ENCODE measurements at places on chromosomes 7 and 10.

- DNase-seq = no peak
Measured at GRCh38 chr10:88652616-88653015, 11.6 kb upstream of the LIPF start.

DNA sequence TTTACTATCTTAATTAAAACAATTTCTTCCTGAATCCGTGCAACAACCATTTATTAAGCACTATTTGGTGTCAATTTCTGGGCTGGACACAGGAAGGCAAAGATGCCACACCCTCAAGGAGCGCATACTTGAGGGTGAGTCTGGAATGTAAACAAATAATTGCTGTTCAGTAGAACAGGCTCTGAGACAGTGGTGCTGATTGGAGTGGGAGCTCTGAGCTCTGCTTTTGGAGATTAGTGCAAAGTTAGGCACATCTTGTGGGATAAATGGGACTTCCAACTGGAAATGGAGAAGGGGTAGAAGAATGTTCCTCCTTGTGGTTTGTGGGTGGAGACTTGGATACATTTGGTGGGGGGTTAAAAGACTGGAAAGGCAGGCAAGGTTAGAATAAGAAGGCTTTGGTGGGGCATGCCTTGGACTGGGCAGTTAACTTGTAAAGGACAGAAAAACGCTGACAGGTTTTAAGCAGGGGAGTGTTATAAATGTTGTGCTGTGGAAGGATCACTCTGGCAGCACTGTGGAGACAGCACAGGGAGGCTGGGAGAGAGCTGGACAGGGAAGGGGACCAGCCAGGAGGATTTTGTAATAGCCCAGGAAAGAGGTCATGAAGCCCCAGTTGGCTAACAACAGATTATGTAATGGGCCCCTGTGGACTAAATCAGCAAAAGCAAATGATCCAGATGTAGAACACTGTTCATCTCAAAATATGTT lies 80.7 kb downstream of the ZNF365 start:
- DNase-seq = no peak

GRCh38 chr10:94146746-94147145 lies 153.0 kb downstream of the PLCE1 start:
- DNase-seq = no peak

- DNase-seq = no peak
Measured at GRCh38 chr7:70893422-70893821, 238.5 kb upstream of the GALNT17 start.

- DNase-seq = peak; percentile 90
Measured at GRCh38 chr10:124701435-124701834, 42.7 kb downstream of the FAM53B start.

DNA sequence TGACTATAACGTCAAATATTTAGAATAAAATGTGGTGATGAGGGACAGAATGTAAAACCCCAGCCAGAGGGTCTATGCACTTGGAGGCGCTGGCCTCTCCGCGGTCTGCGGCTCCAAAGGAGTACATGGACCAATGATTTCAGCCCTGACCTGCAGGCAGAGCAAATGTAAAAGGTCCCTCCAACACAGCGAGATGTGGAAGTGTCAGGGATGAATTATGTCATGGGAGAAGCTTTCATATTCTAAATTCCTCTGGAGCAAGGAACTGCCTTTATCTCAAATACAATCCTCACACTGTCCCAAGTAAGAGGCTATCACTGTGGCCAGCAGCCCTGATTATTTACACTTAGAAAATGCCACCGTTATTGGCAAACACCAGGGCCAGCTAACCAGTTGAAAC lies 139.4 kb downstream of the GFRA1 start:
- DNase-seq = no peak

- no peak for DNase-seq
Measured at GRCh38 chr10:15579605-15580004, 140.1 kb downstream of the ITGA8 start.

DNA sequence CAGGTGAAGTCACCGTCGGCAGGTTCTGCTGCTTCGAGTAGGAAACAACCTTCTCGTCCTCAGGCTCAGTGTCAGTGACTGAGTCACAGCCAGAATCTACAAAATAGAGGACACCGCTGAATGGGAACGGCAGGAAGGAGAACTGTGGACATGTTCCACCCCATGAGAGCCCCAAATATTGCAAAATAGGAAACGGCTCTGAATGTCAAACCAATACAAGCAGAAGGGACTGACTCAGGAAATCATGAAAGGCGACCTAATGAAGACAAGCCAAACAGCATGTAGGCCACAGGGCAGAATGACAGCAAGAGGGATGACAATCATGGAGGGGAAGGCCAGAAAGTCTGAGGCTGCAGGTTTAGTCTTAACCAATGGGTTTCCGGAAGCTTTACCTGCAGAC lies 63.5 kb downstream of the PIK3AP1 start:
- DNase-seq = no peak

DNA sequence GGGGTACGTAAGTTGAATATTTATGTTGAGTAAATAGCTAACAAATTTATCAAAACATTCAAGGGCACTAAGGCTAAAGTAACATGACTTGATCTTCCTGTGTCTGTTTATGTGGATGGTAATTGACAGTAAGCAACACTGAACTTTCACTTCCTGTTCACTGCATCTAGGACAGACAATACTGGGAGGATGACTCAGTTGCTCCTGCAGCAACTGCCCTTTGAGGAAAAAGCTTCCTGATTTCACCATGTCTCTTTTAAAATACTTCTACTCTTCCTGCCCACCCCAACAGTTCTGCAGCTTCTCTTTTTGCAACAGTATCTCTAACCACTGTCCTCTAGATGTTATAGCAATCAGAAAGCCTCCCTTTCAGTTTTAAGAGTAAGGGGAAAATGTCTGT lies 76.6 kb upstream of the HGF start:
- no peak for DNase-seq

DNA sequence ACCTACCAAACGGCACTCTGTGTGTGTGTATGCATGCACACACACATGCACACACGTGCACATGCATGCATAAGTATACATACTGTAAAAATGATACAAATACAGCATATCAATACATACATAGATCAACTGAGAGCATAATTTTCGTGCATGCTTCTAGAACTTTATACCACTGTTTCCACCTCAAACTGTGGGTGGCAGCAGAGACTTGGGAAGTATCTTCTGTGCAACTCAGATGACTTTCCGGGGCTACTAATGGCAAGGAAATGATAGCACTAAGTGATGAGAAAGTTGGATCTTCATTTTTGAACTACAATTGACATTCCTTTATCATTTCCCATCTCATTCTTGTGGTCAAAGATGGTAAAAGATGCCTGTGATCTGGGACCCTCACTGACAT lies 570.7 kb downstream of the REEP3 start:
- no peak for DNase-seq

GRCh38 chr7:122340427-122340826 lies 35.9 kb upstream of the FEZF1 start:
- DNase-seq = no peak

DNA sequence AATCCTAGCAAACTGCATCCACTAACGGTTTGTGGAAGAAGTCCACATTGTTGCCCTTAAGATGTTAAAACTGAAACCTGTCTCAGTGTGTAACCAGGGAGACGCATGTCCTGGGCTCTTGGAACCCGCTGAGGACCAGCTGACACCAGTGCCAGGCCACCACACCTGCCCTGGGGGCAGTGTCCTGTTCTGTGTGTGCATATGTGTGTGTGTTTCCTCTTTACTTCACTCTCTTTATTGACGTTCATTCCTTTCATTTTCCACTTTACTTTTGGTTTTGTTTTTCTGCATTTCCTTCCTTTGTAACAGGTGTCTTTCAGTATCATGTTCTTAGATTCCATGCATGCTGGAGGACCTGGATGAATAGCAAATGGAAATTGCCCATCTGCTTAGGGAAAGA lies 83.8 kb downstream of the TEX36 start:
- DNase-seq = no peak

- DNase-seq = no peak
Measured at GRCh38 chr7:95996174-95996573, 223.8 kb downstream of the DYNC1I1 start.

- DNase-seq = peak; percentile 90
Measured at GRCh38 chr10:5619362-5620211, 46.8 kb downstream of the ASB13 start.

DNA sequence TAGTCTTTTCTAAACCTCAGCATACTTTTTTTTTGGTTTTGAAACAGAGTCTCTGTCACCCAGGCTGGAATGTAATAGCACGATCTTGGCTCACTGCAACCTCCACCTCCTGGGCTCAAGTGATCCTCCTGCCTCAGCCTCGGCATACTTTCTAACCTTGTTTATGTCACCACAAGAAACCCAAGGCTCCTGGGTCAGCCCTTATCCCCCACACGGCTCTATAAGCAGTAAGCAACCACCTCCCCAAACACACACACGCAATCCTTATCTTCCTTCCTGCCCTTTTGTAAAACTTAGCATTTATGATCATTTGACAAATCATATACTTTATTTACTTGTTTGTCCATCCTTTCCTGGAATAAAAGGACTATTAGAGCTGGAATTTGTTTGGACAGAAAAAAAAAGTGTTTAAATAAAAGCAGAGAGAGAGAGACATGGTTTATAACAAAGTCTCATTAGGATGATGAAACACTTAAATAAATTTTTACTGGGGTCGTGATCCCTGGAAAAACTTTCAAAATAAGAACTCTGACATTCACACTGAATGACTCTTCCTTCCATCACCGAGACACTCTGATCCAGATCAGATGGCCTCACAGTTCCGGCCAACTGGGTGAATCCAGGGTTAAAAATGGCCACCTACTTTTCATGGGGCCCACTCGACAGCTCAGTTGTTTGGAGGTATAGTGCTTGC lies 72.7 kb upstream of the PIK3CG start:
- DNase-seq = no peak

GRCh38 chr7:116219834-116220233 lies 9.5 kb downstream of the TES start:
- DNase-seq = no peak

DNA sequence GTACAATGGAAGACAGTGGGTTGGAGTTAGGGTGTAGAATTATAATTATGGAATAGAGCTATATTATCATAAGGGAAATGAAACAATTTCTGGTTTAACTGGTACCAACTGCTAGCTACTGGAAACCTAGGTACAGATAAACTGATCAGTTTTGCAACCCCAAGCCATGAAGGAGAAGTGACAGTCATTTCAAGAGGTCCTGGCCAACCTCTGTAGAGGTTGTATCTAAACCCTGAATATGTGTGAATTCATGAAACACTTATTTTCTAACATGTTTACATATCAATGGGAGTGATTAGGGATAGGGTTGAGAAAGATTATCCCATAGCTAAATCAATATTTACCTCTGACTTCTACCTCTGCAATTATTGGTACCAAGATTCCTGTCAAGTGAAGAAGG lies 29.9 kb upstream of the CC2D2B start:
- DNase-seq = no peak

- no peak for DNase-seq
Measured at GRCh38 chr10:80540136-80540535, 2.4 kb downstream of the SH2D4B start.

DNA sequence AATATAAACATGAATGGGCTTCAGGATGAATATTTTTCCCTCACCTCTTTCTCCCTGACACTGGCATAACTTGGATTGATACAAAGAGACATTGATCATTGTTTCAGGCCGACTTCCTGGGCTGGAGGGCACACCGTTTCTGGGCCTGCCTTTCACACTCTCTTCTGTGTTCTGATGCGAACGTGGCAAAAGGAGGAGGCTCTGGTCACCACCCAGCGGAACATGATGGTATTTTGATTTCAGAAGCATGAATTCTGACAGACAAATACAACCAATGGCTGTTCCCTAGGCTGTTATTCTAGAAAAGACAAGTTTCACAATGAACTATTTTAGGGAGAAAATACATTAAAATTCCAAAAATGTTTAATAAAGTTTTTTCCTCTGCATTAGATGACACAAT lies 534.5 kb upstream of the MKI67 start:
- DNase-seq = no peak

- no peak for DNase-seq
Measured at GRCh38 chr7:45187946-45188411, 30.4 kb downstream of the RAMP3 start.

GRCh38 chr7:116652793-116653192 lies 19.2 kb upstream of the MET start:
- DNase-seq = no peak

DNA sequence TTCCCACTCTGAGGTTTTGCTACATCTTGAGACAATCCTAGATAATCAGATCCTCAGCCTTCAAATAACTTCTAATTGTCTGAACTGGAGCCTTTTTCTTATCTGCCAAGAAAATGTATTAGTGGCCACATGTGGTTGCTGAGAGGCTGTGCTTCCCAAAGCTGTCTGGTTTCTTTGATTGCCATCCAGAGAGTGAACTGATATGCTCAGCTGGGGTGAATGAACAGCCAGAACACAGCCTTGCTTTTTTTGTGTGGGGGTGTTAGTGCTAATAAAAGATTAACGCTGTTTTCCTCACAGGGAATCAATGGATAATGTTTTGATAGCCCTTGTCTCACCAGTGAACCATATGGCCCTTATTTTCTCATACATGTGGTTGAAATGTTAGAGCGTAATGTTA lies 66.9 kb downstream of the BBS9 start:
- no peak for DNase-seq

DNA sequence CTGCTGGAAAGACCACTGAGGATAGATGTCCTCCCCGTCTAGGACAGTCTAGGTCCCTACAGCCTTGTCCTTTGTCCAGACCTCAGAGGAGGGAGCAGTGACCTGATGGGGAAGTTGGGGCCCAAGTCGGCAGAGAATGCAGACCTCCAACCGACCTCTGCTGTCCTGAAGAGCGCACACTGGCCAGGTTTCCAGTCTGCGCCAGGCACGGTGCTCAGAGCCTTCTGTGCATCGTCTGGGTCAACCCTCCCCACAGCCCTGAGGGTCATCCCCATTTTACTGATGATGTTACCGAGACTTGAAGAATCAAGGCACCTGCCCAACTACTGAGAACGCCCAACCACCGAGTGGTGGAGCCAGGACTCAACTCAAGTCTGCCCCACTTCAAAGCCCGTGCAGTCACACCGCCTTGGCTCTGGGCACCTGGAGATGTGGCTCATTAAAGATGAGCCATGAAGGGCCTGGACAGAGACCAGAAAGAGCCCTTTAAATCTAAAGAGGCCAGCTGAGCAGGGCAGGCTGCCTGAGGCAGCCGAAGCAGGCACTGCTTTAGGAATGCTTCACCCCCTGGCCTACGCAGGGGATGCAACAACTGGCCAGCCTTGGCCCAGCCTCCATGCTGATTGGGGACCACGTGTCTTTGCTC lies 4.4 kb downstream of the ITPRIP start:
- DNase-seq = no peak

- no peak for DNase-seq
Measured at GRCh38 chr7:90717296-90718060, 121.4 kb downstream of the CDK14 start.

DNA sequence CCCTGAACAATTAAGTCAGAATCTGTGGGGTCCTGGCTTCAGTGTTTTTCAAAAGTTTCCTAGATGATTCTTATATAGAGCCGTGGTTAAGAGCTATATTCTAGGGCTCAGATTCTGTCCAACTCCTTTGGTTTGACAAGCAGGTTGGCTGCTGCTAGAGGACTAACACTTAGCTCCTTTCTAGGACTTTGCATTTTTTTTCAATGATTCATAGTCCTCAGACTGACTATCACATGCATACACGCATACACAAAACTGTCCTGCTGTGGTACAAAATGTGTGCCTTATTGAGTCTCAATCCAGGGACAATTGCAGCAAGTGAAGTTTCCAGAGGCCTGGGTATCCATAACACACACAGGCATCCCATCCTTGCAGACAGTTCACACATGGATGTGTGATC lies 392.0 kb downstream of the NRG3 start:
- no peak for DNase-seq
